Hepatic stellate cell (primary cell): ENCODE measurements at places on chromosomes 4 and X.

- DNase-seq = no peak
Measured at GRCh38 chr4:93605163-93605562, 223.4 kb upstream of the ATOH1 start.

DNA sequence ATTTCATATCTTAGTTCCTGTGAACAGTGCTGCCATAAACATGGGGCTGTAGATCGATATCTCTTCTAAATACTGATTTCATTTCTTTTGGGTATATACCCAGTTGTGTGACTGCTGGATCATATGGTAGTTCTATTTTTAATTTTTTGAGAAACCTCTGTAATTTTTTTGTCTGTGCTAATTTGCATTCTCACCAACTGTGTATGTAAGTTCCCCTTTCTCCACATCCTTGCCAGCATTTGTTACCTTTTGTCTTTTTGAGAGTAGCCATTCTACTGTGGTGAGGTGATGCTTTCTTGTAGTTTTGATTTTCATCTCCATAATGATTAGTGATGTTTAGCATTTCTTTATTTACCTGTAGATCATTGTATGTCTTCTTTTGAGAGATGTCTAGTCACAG is 2086.5 kb upstream of the TENM3 start:
- DNase-seq = no peak

GRCh38 chrX:13081395-13082205 is 37.2 kb upstream of the FAM9C start:
- DNase-seq = no peak

DNA sequence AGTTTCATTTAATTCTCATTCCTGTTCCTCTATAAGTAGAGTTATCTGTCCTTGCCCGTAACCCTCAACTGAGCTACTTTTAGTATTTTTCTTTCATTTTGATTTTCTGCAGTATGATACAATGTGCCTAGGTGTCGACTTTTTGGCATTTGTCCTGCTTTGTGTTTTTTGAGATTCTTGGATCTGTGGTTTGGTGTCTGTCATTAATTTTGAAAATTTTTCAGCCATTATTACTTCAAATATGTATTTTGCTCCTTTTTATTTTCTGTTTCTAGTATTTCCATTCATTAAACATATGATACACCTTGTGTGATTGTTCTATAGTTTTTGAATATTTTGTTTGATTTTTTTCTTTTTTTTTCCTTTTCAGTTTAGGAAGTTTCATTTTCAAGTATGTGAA is 598.9 kb downstream of the SPOCK3 start:
- DNase-seq = no peak

DNA sequence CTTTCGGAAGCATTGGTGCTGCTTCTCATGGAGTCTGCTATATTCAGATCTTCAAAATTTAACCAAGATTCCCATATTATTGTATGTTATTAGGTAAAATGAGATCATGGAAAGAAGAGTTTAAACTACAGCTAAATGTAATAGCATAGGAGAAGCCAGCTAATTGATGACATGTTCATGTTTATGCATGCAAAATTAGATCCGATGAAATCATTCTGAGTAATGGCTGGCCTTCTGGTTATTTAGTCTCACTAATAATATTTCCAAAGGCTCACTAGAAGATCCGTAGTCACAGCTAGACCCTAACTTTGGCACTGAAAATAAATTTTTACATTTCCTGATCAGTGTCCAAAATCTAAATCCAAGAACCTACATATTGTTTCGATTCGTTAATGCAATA is 19.8 kb upstream of the PHKA2 start:
- no peak for DNase-seq

GRCh38 chr4:2361366-2362265 is 56.8 kb downstream of the ZFYVE28 start:
- no peak for DNase-seq

GRCh38 chr4:162104459-162105124 is 59.2 kb downstream of the FSTL5 start:
- DNase-seq = no peak

- DNase-seq = no peak
Measured at GRCh38 chr4:6991249-6991648, 51.9 kb upstream of the TADA2B start.

DNA sequence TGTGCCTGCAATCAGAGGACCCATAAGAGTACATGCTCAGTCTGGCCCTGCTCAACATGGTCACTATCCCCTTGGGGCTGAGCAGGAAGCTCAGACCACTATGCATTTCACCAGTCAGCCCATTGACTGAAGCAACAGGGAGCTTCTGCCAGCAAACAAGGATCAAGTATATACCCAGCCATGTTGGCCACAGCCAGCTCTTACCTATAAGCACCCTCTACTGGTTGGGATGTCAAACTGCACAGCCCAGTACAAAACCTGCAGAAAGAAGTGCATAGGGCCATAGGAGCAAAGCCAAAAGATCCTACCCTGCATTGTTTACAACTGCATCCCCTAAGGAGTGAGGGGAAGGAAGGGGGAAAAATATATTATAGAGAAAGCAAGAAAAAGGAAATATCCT is 214.4 kb upstream of the CPEB2 start:
- DNase-seq = no peak

GRCh38 chrX:5474282-5474681 is 754.4 kb downstream of the NLGN4X start:
- DNase-seq = no peak

DNA sequence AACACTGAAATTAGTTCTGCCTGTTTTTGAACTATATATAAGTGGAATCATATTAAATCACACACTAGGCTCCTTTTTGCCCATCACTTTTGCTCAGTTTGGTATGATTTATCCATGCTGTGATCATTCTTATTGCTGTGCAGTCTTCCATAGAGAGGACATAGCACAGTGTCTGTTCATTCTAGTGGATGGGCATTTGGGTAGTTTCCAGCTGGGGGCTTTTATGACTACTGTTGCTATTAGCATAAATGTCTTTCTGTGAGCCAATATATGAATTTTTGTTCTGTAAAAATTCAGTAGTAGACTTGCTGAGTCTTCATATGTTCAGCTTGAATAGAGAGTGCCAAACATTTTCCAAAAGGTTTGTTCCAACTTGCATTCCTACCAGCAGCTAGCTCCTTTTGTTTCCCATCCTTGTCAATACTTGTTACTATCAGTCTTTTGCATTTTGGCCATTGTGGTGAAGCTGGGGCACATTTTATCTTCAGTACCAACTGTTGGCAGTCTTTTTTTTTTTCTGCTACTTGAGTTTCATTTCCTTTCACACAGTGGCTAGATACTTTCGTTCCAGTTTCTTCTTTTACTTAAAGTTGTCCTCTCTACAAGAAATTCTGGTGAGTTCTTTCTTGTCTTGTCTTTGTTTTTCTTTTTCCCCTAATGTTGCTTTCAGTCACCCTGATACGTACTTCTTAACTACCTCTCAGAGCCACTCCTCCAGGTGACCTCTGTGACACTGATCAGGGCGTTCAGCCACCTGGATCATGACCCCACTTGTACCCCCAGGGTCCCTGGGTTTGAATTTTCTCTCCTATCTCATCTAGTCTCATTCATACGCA is 87.0 kb downstream of the ANXA3 start:
- no peak for DNase-seq
